Stimulated activated CD8-positive, alpha-beta memory T cell treated with anti-CD3 and anti-CD28 coated beads, Interleukin-2, amount 100 ng/mL, for 48 hours (primary cell): ENCODE measurements at places on chromosomes 4 and X.

DNA sequence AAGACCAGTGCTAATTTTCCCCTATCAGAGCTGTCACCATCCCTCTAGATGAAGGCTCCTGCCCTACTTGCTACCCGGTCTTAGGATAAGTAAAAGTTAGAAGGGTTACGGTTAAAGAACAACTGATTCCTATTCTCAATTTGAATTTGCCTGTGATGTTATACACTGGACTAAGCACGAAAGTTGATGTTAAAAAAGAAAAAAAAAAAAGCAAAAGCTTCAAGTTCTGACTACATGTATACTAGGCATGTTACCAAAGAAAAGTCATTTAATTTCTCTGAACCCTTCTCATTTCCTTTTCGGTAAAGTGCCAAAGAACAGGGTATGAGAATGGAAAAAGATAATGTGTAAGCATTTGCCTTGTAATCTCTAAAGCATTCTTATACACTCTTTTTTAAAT is 1.4 kb upstream of the PPID start:
- DNase-seq: no peak

DNA sequence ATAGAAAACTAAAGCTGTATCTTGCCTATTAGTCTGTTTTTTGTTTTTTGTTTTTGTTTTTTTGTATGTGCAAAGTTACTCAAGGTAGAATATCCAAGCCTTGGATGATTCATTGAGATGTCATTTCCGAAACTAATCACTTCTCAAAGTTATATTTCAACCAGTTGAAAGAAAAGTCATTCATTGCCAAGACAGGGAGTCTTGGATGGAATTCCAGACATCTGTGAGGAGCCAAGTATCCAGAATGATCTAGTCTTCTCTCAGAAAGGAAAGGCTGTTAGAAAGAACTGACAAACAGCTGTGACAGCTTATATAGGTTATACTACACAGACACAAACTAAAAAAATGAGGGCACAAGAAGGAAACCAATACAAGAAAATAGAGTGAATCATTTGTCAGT is 141.1 kb upstream of the NDST3 start:
- no peak for DNase-seq

DNA sequence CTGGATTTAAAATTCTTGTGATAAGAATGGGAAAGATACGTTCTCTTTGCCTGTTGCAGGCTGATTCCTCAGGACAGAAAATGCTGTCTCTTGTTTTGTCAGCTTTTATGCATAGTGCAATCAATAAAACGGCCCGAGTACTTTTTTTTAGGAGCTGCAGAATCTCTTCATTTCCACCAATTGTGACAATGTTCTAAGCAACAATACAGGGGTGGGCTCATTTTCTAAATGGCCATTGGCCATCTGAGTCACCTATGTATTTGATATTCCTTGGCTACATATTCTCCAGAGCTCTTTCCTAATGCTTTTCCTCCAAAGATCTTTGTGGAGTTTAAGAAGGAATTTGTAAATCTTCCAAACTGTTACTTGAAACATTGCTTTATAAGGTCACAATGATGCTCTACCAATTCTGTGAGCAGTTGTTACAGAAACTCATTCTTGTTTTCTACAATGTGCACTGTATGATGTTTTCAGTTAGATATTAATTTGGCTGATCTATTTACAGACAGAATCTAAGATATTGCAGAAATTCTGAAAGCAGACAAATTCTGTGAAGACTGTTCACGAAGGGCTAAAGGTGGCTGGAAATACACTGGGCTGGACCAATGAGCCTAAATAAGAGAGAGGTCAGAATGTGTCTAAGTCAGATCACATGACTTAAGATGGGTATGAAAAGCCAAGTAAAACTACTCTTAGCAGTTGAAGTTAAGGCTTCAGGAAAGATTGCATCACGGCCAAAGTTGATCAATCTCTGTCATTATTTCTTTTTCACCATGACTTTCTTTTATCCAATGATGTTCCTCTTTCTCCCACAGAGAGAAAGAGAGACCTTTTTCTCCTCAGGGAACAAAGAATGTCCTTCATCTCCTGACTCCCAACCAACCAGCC is 33.4 kb downstream of the TAPT1 start:
- DNase-seq: no peak

DNA sequence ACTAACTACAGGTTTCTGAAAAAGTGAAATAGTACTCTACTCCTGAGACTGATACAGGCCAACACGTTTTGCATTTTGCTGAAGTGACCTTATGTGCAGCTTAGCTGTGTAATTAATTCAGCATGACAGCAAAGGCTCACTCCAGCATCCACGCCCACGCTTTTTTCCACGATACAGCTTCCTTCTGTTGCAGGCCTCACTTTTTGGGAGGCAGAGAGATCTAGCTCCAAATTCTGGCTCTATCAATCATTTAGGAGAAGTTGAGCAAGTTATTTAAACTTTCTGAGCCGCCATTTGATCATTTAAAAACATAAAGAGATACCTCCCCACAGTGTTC is 160.3 kb downstream of the AFAP1 start:
- DNase-seq: no peak

DNA sequence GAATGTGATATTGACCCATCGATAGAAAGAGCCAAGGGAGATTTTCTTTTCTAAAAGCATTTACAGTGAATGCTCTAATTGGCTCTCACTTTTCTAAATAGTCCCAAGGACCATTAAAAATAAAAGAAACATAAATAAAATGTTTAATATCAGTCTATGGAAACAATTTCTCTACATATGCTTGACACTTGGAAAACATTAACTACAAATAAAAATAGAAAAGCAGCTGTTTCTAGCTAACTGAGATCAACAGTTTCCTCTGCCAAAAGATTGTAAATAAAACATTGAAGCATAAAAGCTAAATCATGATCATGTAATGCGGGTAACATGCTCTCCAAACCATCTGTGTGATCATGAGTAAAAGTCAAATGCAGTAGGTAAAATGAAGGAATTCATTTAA is 49.7 kb downstream of the CORIN start:
- DNase-seq: no peak

- no peak for DNase-seq
Measured at GRCh38 chr4:52116641-52117040, 65.5 kb downstream of the SPATA18 start.

DNA sequence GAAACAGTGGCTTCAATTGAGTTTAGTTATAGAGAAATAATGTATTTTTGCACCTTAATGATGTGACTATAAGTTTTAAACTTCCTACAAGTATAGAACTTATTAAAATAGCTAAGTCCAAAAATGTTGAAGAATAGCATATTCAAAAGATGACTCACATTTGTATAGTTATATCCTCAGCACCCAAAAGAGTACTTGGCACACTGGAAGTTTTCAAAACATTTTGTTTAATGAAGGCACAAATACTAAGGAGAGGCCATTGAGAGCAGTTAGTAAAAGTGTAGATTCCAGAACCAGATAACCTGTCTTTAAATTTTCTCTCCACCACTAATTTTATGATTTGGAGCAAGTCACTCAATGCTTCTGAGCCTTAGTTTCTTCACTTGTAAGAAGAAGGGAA is 226.9 kb upstream of the MID1 start:
- DNase-seq: no peak

DNA sequence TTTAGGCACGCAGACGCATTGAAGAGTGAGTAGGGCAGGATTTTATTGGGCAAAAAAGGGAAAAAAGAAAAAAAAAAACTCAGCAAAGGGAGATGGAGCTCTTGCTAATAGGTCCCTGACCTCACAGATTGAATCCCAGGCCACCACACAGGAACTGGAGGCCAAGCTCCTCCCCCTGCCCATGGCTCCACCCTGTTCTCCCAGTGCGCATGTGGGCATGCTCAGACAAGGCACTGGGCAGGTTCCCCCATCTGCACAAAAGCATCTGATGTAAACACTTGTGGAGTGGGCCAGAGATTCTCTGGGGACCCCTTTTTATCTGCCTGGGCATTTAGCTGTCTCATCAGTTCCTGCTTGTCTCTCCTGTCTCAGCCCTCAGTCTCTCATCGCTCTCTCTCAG is 9.5 kb downstream of the FRMD7 start:
- DNase-seq: no peak

- no peak for DNase-seq
Measured at GRCh38 chr4:132865458-132865857, 283.6 kb upstream of the PCDH10 start.

DNA sequence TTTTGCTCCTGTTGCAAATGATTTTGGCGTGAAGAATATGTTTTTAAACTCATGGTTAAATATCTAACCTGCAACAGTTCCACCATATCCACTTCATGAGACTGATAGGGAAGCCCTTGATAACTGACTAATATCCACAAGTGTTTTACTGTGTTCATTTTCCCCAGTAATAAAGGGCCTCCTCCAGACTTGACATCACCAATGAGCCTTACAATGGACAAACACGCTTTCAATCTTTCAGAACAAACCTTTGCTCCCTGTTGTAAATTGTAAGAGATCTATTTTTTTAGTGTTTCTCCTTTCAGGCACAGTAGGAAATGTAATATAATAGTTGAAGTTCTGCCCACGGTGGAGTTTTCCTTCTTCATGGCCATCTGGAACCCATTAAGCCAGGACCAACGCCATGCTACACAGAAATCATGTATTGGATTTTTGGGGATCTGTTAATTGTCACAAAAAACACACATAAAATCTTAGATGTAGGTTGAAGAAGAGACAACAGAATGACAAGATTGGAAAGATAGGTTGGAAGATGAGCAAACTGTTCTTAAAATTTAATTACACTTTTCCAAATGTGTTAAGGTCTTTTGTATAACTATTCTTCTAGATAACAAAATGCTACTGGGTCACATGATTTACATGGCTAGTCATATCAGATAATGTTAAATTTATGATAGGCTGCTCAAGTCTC is 1030.1 kb downstream of the FSTL5 start:
- DNase-seq: no peak

- no peak for DNase-seq
Measured at GRCh38 chrX:153511784-153512500, 5.5 kb upstream of the ATP2B3 start.

- DNase-seq: no peak
Measured at GRCh38 chr4:41174444-41174843, 39.9 kb downstream of the APBB2 start.

DNA sequence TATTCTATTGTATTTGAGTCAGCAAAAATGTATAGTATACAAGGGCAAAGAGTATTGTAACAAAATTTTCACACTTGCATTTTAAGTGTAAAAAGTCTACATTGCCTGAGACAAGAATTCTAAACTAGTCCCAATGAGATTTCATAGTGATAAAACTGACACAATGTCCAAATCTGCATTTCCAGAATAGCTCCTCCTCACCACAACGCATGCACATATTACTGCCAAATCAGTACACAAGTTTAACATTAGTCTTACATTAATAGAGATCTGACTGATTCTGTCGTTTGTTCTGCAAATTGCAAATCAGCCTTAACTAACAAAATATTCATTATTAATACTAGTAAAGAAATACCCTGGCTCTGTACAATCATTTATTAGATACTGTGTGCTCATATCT is 222.2 kb upstream of the NEIL3 start:
- no peak for DNase-seq

GRCh38 chrX:17812763-17813162 is 48.3 kb downstream of the RAI2 start:
- DNase-seq: no peak

- DNase-seq: no peak
Measured at GRCh38 chr4:154183264-154183663, 308.3 kb downstream of the DCHS2 start.

- no peak for DNase-seq
Measured at GRCh38 chrX:31464306-31464915, 392.6 kb upstream of the FTHL17 start.

DNA sequence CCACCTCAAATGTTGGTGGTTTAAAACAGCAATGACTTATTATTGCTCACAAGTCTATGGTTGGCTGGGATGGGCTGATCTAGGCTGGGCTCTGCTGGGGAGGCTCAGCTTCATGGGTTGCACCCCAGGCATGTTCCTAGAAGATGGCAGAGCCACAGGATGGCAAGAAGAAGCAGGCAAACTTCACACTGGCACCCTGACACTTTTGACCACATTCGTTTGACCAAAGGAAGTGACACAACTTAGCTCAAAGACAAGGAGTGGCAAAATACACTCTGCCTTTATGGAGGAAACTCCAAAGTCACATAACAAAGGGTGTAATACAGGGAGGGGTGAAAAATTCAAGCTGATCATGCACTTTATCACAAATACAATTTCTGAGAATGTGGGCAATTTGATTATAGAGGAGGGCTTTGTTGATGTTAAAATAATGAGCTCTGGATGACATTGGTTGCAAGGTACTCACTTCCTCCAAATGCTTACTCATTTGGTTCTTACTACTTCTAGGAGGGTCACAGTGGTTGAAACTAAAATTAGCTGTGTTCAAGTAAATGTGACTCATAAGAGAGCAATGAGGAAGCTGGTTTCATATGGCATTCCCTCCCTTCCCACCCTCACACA is 249.2 kb upstream of the RPS6KA3 start:
- peak; percentile 18 for DNase-seq

DNA sequence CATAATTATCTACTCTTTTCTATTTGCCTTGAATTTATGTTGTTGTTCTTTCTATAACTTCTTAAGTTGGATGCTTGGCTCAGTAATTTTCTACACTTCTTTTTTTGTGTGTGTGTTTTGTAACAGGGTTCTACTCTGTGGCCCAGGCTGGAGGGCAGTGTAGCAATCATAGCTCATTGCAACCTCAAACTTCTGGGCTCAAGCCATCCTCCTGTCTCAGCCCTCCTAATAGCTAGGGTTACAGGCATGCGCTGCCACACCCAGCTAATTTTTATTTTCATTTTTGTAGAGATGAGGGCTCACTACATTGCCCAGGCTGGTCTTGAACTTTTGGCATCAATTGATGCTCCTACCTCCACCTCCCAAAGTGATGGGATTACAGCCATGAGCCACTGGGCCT is 20.7 kb upstream of the UCHL1 start:
- DNase-seq: no peak

- DNase-seq: no peak
Measured at GRCh38 chr4:6848717-6849305, 60.8 kb upstream of the TBC1D14 start.

DNA sequence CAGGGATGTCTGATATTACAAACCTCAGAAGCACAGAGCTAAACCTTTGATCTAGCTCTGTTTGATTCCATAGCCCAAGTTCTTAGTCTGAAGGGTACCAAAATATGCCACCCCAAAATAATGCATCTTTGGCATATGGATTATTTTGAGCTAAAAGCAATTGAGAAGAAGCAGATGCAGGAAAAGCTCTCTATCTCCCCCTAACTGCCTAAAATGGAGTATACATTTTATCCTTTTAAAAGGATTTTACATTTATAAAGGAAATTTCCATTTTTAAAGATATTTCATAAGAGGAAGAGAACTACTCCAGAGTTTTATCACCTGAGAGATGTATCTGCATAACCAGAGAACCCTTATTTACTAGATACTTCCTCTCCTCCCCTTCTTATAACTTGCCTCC is 158.7 kb downstream of the ZNF674 start:
- no peak for DNase-seq
